ENCODE measurements at places on chromosomes 5 and 9. TPM values are rescaled to one million over a fixed set of nuclear protein-coding genes. Genes with fewer than 3 reads are reported as not detected.
A peak's percentile ranks its signal among the peaks of the same experiment; 100 is the strongest.

GRCh38 chr9:124779368-124780059, 2.6 kb downstream of the OLFML2A start:
- DNase-seq = no peak

- no peak for DNase-seq
Observed at GRCh38 chr5:59354274-59354673, 539.3 kb downstream of the PDE4D start.

The LHX6 gene
- total RNA-seq = not detected

- DNase-seq = no peak
Observed at GRCh38 chr5:171615705-171616640, 169.6 kb upstream of the SMIM23 start.

The PAEP gene
- total RNA-seq = not detected

DNA sequence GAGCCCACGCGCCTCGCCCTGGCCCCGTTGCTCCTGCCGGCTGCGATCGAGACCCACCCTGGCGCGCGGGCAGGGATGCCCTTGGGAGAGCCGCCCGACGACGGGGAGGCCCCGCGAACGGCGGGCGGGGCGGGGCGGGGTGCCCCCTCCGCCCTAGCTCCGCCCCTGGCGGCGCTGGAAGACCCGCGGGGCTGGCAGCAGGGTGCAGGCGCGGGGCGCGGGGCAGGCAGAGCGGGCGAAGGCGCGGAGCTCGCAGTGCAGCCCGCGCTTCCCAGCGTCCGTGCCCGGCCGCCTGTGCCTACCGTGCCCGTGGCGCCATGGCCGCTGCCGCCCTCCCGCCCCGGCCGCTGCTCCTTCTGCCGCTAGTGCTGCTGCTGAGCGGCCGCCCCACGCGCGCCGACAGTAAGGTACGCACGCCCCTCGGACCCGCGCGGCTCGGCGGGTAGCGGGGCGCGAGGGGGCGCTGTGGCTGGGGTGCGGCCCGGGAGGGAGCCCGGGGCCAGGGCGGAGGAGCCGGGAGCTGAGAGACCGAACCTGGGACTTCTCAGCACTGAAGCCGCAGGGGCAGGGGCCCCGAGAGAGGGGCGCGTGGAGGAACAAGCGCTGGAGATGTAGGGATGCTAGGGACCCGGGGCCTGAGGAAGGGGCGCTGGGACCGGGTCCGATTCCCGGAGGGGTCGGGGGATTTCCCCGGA, at the start of gene OLFML2A:
Gene OLFML2A (plus strand): TSS at position 180 of the 695 bp plus-strand sequence. CDS start 138 bp downstream, at position 318.
- DNase-seq = no peak

DNA sequence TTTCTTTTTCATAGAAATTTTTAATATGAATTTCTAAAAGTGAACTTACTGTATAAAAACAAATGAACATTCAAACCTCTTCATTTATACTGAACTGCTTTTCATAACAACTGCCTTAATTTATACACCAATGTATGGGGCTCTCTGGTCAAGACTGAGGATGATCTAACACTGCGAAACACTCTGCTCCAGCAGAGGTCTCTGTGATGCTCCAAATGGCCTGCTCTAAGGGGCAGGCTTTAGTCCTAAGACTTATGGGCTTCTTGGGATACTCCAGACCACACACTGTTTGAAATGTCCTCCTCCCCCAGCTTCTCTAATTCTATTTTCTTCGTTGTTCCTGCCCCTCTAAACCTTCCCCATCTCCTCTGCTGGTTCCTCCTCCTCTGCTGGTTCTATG, 58.5 kb downstream of the LIFR start:
- no peak for DNase-seq

The SSNA1 gene
- total RNA-seq = 185 TPM

The MUSK gene
- not detected for total RNA-seq

GRCh38 chr5:139694556-139695177, 46.5 kb downstream of the CXXC5 start:
- DNase-seq = no peak

DNA sequence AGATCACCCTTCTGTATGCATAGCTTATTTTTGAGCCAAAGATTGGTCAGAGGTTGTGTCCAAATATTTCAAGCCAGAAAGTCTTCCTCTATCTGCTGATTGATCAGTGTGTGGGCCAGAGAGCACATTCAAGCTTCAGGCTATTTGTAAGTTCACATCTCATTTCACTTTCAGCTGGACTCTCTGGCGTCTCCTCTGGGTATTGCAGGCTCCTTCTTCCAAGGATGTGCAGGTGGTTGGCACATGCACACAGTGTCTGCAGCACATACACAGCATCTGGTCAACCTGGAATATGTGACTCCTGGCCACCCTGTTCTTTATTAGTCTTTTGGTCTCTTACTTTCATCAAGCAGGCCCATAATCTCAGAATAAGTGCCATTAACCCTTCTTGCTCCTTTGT, 516.1 kb downstream of the ANXA1 start:
- no peak for DNase-seq

The PPP2CA gene
- 196 TPM for total RNA-seq

- no peak for DNase-seq
Observed at GRCh38 chr5:168482361-168482760, 3.9 kb upstream of the RARS1 start.

GRCh38 chr5:1634337-1634661, 110.5 kb upstream of the LPCAT1 start:
- no peak for DNase-seq

The HRCT1 gene
- total RNA-seq = not detected

GRCh38 chr5:24693609-24694008, 48.8 kb upstream of the CDH10 start:
- DNase-seq = no peak

GRCh38 chr5:85538362-85538761, 1079.4 kb upstream of the COX7C start:
- DNase-seq = no peak

The ZNF354C gene
- 3.1 TPM for total RNA-seq

DNA sequence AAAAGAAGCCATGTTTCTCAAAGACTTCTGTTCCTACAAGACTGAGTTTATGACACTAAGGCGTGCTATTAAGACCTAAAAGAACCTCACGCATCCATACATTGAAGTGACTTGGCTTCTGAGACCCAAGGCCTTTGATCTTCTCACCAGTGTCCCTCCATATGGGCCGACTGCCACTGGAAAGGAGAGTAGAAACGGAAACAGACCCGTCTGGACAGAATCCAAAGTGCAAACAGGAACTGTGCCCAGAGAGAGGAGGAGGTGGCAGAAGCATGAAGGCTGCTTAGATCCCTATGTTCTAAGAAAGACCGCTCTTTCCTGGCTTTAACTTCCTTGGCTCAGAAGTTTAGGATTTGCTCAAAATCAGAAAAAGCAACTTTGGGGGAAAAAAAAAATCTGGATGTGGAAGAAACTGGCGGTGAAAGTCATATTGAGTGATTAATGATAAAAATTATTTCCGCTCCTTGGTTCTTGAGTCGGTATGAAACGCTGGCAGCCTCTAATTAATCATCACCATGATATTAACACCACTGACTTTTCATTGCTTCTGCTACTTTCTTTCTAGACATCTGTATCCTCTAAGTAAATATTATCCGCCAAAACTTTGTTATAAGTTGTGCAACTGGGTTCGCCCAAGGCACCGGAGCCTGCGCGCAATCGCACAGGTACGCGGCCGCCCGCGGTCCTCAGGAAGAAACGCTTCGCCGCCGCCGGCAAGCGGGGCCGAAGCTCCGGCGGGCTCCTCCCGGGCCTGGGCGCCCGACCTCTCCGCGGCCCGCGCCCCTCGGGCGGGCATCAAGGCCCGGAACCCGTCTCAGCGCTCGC, 726 bp downstream of the DAP start:
- DNase-seq = no peak

The IFNK gene
- total RNA-seq = not detected

The SPOCK1 gene
- 31.4 TPM for total RNA-seq

GRCh38 chr5:112757468-112758208, 20.0 kb downstream of the APC start:
- DNase-seq = no peak

The ZDHHC11B gene
- total RNA-seq = 0.29 TPM

DNA sequence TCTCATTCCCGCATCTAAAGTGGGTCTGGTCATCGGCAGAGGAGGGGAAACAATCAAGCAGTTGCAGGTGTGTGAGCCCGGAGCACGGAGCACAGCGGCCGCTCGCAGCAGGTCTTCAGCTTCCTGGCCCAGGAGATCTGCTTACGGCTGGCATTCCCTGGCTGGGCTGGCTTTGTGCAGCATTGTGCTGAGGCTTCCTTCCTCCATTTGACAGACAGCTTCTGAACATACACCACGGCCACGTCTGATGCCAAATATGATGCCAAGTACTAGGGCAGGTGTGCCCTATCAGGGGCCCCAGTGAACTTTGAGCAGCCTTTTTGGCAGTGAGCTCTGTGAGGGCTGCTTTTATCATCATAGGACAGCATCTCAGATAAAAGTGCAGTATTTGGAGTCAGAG, 37.1 kb downstream of the FUBP3 start:
- DNase-seq = no peak

GRCh38 chr5:66929995-66930394, 266.6 kb downstream of the CD180 start:
- DNase-seq = no peak

The ANKRD20A1 gene
- 0.17 TPM for total RNA-seq

The BTNL3 gene
- total RNA-seq = not detected

The AJM1 gene
- 0.51 TPM for total RNA-seq

The DMRT3 gene
- total RNA-seq = 1.4 TPM

DNA sequence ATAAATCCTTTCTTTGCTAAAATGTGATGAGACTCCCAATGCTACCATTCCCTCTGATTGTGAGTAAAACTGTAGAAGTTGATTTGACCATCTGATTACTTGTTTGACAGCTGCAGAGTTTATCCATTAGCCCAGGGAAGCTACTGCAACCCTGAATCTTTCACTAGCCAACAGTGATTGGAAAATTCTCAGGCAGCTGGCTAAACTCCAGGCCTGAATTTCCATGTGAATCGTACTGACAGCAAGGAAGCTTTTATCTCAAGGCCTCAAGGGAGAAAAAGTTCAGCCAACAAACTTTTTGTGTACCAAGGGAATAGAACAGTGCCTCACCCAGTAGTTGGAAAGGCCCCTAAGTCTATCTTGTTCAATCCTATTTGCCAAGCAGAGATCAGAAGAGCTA, 246.7 kb upstream of the TRPM3 start:
- no peak for DNase-seq

GRCh38 chr5:61342071-61342501, 10.0 kb downstream of the ZSWIM6 start:
- DNase-seq = peak; percentile 71

GRCh38 chr9:25864509-25864908, 186.3 kb upstream of the TUSC1 start:
- no peak for DNase-seq

DNA sequence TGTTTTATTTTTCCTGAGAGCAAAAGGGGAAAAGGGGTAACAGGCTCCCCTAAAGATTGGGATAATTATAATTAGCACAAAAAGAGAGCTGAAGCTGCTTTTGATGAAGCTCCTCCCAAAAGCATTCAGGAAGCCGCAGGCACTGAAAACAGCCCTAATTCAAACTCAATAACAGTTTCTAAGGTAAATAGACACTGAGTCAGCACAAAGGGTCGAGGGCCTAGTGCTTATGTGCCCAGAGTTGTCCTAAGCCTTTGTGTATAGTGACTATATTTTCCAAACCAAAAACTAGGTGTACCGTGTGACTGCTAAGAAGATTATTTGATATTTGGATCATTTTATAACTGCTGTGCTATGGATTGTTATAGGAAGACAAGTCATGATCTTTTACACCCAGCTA, 67.7 kb downstream of the HMHB1 start:
- DNase-seq = no peak

The OR1J2 gene
- not detected for total RNA-seq

DNA sequence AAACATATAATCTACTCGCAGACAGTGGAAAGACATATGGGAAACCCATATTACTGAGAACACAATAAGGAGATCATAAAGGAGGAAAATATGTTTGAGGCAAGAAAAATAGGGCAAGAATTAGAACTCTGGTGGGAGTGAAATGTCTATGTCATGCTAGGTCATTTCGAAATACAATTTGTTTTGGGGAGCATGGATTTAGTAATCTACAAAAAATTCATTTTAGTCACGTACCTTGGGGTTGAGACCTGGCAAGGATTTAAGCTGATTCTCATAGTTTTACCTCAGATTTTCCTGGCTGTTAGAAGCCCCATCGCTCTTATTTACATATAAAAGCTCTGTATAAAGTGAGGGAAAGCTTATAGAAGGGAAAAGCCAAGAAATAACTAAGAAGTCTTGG, 11.5 kb upstream of the CSNK1G3 start:
- no peak for DNase-seq

DNA sequence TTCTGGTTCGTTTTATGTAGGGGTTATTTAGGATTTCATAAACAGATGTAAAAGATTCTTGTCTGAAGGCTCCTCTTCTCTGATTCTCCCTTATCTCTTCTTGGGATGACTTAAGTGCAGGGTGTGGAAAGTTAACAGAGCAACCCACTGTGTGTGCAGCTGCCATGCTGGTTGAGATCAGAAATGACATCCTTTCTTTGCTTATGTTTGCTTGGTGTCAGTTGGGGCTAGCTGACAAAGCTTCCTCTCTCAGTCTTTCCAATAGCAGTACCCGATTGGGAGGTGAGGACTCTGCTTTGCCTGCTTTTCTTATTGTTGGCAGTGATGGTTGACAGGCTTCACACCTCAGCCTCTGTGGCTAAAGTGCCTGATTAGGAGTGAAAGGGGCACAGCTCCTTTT, 26.5 kb downstream of the OGN start:
- no peak for DNase-seq

- no peak for DNase-seq
Observed at GRCh38 chr9:135320943-135321342, 158.6 kb upstream of the PPP1R26 start.

- DNase-seq = no peak
Observed at GRCh38 chr5:1515311-1515920, 8.3 kb downstream of the LPCAT1 start.

The CDKN2B-AS1 gene
- not detected for total RNA-seq

- DNase-seq = no peak
Observed at GRCh38 chr5:81506378-81506777, 112.4 kb upstream of the ACOT12 start.

The TICAM2 gene
- total RNA-seq = 1.2 TPM

The TMEM171 gene
- 2.8 TPM for total RNA-seq

GRCh38 chr9:122337556-122337929, 33.3 kb upstream of the PTGS1 start:
- DNase-seq = no peak

The FOXD4L4 gene
- total RNA-seq = not detected

DNA sequence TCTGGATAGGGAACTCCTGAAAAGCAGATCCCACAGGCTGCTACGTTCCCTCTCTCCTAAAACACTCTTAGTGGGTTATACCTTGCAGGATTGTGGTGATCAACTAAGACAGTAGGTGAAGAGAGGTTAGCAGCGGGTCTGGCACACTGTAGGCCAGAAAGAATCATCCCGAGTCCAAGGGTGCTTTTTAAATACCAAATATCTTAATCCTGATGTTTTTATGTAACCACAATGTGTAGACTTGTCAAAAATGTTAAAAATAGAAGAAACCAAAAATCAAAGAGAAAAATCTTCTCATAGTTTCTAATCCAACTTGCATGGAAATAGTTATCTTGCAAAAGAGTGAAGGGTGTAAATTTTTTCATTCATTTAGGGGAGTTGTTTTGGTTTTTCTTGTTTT, 52.3 kb upstream of the IFNK start:
- no peak for DNase-seq

GRCh38 chr9:35225677-35226076, 63.9 kb downstream of the UNC13B start:
- DNase-seq = no peak

- no peak for DNase-seq
Observed at GRCh38 chr5:171989946-171990712, 16.3 kb downstream of the FBXW11 start.
